ENCODE measurements at places on chromosomes 12 and 14. TPM values are rescaled to one million over a fixed set of nuclear protein-coding genes. Genes with fewer than 3 reads are reported as not detected.

The OR6C2 gene
- total RNA-seq: not detected

The UNC119B gene
- total RNA-seq: 80.0 TPM

The CPNE6 gene
- not detected for total RNA-seq

The NRL gene
- 1.2 TPM for total RNA-seq

The DLGAP5 gene
- 91.9 TPM for total RNA-seq

The LHX5 gene
- total RNA-seq: 1.8 TPM

The SYCP3 gene
- total RNA-seq: not detected

The SLCO1B3 gene
- total RNA-seq: not detected

GRCh38 chr14:22797017-22797917 lies 18.0 kb downstream of the SLC7A7 start:
- DNase-seq: no peak

DNA sequence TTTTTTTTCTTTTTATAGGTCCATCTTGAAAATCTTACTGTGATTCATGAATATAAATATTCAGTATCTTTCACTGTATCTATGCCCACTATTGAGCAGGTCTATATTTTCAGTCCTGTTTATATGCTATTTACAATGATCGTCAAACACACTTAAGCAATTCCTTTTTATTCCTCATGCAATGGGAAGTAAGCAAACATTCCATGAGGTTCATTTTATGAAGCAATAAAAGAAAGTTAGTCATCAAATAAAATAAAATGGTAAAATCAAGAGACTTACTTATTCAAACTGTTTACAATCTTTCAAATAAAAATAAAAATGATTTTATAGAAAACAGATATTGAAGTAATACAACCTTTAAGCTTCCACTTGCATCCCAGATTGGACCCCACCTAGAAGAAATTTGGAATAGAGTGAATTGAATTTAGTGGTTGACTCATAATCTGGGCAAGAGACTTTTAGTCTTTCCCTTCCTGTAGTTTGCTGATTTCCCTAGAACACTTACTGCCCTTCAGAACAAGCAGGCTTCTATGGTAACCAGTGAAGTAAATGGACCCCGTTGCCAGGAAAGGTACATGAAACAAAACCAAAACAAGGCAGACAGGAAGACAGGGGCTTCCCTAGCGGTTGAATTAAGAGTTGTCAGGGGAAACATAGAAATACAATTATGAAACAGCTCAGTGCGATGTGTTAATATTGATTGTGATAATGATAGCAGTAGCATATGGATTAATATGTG lies 241.0 kb upstream of the ATP2B1 start:
- DNase-seq: no peak

DNA sequence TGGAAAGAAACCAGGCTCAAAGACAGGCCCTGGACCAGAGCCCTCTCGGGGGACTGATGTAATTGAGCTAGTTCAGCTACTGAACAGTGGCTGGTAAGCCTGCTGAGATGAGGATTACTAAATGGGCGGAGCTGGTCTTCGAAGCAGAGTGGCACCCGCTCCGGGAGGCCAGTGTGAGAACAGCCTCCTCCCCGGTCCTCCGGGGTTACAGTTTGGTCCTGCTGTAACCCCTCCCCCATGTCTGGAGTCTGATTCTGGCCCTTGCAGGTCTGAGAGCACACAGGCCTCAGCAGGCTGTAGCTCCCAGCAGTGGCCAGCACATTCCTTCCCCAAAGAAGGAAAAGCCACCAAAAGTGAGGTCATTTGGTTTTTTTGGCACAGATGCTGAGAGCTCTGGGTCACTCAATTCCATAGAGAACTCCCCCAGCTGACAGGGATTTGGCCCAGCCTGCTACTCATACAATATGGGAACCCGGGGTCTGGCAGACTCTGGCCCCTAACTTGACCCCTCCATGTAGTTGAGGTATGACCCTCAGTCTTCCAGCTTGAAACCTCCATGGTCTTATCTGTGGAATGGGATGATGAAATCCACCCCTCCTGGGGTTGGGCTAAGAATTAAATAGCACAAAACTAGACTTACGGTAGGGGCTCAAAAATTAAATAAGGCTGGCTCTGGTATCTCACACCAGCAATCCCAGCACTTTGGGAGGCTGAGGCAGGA lies 39.0 kb downstream of the ACTN1 start:
- DNase-seq: no peak

GRCh38 chr12:127742231-127742630 lies 524.7 kb upstream of the TMEM132C start:
- no peak for DNase-seq

- no peak for DNase-seq
Measured at GRCh38 chr12:19801941-19802340, 362.6 kb downstream of the AEBP2 start.

DNA sequence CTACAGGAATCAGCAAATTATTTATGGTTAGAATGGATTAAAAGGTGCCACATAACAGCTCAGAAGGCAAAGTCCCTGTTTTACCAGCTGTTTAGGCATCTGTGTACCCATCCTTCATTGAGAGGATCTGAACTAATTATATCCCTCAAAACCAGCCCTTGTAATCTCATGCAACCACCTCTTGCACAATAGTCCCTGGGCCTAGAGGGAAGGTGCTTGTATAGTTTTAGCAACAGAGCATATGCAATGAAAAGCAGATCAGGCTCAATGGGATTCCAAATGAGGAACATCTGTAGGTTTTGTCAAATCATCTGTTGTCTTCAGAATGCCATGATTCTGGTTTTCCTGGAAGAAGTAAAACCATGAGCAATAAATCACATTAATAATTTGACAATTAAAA lies 26.0 kb upstream of the GLIPR1L2 start:
- no peak for DNase-seq

DNA sequence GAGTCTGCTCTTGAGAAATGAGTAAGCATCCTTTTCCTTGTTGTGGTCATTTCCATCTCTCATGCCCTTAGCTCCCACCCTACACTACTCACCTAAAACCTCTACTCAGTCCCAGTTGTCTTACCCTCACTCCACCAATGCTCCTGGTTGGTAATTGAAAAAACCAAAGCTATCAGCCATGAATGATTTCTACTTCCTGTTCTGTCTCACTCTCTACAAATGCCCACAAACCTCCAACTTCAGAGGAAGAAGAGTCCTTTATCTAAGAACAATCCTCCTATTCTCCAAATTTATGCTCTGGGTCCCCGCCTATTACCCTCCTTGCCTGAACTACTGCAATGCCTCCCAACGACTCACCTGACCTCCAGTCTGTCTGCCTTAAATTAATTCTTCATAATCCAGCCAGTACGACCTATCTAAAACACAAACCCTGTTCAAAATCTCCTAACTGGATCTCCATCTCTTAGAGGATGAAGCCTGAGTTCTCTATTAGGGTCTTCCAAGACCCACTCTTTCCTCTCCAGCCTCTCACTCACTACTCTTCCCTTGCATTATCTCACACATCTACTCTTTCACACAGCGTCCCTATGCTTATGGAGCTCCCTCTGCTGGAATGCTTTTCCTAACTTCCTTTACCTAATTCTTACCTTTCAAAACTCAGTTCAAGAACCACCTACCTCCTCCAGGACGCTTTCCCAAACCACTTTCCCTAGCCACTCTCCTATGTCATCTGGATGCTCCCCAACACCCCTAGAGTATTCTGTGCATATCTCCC lies 2.2 kb downstream of the DHRS1 start:
- DNase-seq: no peak

DNA sequence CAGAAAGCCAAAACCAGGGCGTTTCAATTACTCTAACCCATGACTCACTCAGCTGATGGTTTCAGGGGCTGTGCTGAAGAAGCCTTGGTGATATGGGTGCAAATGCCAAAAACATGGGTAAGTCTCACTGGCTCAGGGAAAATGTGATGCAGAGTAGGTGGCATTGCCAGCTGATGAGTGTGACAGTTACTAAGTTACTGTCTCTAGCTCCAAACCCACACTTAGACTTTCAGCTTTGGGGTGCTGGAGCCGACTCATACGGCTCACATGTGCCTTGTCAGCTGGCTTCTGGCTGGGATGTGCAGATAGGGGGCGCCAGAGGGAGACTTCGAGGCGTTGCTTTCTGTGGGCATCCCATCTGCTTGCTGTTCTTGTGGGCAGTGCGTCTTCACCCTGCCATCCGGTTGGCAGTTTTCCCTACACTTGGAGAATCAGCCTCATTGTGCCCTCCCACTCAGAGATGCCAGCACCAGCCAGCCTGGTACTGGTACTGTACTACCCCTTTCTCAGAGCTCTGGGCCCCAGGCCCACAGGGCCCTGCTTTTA lies 11.1 kb upstream of the KRT7 start:
- DNase-seq: peak; percentile 65

GRCh38 chr12:93502802-93503623 lies 35.7 kb downstream of the MRPL42 start:
- DNase-seq: peak; percentile 51

DNA sequence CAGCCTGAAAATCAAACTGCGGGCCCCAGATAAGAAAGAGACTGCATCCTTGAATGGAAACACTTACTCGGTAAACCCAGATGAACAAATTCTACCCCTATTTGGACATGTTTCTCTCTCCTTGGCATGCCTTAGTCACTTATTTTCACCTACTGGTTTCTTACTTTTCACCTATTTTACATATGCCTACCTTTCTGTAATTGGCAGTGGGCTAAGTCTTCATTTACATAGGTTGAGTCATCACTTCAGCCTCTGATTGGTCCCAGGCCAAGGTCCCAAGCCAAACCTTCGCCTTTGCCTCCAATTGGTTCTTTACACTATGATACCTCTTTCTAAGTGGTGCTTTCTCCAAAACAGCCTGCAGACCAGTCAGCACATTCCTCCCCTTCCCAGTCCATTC lies 111.3 kb downstream of the DYRK2 start:
- no peak for DNase-seq

DNA sequence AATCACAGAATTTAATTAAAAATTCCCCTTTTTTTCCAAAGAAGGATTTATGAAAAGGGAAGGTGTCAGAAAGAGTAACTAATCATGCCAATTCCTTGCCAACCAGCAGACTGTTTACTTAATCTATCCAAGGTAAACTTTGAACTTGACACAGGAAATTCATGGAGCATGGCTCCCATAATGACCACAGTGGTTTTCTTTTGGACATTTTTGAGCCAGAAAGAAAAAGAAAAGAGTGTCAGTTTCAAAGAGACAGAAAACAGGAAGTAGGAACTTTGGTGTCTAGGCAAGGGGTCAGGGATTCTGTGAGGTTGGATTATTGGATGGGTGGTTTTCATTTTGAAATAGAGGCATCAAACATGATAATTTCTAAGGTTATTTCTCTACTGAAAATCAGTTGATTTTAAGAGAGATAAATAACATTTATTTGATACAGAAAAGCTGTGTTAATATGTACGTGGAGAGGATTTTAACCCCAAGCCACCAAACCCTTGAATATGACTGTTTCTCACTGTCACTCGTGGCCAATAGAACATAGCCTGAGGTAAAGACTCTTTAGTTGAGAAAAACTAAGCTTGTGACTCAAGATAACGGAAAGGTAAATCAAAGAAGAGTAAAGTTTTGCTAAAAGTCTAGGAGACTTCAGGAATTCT lies 196.1 kb downstream of the TTC6 start:
- DNase-seq: no peak

DNA sequence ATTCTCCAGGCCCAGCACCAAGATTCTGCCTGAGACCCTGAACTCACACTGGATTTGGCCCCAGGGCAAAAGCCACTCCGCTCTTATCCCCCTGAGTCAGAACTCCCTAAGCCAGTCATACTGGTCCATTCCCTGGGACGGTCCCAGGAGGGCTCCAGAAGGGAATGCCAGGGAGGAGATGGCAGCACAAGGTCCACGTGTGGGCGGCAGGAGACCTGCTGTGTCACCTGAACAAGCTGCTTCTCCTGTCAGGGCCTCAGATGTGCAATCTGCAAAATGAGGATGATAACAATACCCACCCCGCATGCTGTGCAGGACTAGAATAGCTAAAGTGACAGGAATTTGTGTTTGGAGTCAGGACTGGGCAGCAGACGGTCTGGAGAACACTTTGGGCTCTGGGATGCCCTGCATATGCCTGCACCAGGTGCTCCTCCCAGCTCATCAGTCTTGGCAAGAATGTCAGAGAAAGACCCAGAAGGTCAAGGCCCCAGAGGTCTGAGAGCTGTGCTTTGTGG lies 40.3 kb downstream of the CMKLR1 start:
- DNase-seq: no peak

DNA sequence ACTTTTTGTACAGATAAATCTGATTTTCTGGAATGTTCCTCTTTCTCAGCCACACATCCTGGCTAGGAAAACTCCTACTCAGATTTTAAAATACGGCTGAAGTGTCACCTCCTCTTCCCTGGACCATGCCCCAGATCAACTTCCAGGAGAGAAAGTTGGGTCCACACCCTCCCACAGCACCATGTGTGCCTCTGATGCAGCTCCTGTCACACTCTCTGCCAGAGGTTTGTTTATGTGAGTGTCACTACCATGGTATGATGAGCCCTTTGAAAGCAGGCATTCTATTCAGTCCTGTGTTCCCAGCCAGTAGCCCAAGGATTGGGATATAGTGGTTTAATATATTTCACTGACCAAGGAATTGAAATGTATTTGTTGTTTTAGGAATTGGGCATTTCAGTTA lies 287.2 kb upstream of the ATP2B1 start:
- DNase-seq: no peak

GRCh38 chr12:82025462-82025861 lies 266.3 kb upstream of the PPFIA2 start:
- no peak for DNase-seq

DNA sequence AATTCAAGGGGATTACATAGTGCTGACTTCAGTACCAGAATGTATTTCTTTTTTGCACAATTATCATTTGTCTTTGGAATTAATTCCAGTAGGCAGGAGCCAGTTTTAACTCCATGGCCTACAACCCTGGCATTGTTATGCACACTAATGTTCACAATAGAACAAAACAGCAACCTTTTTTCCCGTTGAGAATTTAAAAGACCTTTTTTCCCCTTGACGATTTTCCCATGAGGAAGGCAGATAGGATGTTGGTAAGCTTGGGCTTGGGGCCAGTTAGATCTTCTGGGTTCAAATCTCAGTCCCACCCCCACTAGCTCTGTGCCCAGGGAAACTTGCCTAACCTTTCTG lies 13.7 kb downstream of the AKAP6 start:
- DNase-seq: no peak

DNA sequence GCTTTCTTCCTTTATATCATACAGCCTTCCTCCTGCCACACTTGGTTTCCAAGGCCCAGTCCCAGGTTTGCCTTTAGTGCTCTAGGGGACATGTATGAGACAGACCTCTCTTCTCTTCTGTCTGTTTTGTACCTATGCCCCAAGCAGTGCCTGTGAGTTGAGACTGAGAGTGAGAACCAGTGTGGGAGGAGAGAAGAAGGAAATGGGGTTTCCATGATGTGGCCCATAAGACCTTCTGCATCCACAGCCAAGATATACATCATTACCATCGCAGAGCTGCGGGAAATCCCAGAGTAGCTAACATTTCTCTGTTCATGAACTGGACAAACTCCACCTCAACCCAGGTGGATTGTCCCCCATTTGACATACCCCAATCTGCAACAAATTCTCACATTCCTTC lies 2.8 kb downstream of the TESPA1 start:
- DNase-seq: no peak

DNA sequence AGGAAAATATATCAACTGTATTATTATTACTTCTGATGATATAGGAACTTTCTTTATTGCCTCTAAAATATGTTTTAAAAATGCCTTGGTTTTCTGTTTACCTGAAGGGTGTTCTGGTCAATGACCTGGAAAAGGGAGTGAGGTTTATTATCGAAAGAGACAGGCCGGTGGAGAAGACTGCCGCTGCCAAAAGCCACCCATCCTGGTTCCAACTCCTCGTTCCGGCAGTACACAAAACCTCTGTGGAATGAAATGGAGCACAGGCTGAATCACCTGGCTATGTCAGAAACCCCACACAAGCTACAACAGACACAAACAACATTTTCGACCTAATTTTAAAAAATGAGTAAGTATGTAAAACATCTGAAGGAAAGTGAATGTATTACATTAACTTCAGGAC lies 73.6 kb downstream of the HECTD4 start:
- no peak for DNase-seq

Data from neural crest cell (in vitro differentiated cells).